HuH-7 (cell line): ENCODE measurements at places on chromosomes 2 and 18.
A peak's percentile ranks its signal among the peaks of the same experiment; 100 is the strongest.

GRCh38 chr2:9258501-9258900 lies 51.9 kb downstream of the ASAP2 start:
- no peak for DNase-seq

- no peak for DNase-seq
Measured at GRCh38 chr2:127606625-127607398, 39.1 kb upstream of the GPR17 start.

DNA sequence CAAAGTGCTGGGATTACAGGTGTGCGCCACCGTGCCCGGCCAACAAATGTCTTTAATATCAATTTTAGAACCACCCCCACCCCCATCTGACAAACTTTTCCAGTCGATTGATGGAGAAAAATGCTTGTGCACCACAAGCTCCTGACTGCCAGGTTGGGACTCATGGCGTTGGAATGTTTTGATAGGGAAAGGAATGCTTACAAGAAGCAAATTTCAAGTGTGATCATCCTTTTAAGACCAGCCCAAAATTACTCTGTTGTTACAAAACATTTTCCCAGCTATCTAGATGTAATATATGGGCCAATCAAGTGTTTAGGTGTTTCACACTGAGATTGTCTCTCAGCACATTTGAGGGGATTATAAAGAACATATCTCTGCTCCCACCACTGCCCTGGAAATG lies 45.2 kb downstream of the UBXN4 start:
- no peak for DNase-seq

DNA sequence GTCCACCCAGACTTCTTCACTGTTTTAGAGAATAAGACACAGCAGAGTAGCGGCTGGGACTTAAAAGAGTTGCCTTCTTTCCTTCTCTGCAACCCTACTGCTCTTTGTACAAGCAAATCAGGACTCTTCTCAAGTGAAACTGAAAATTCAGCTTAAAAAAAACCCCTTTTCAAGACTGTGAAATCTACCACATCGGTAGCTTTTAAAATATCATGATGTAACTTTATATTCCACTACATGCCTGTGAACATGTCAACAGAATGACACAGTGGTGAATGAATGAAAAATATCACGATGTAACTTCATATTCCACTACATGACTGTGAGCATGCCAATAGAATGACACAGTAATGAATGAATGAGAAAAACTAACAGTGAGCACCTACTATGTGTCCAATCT lies 53.4 kb downstream of the TCF4 start:
- DNase-seq, result no peak

DNA sequence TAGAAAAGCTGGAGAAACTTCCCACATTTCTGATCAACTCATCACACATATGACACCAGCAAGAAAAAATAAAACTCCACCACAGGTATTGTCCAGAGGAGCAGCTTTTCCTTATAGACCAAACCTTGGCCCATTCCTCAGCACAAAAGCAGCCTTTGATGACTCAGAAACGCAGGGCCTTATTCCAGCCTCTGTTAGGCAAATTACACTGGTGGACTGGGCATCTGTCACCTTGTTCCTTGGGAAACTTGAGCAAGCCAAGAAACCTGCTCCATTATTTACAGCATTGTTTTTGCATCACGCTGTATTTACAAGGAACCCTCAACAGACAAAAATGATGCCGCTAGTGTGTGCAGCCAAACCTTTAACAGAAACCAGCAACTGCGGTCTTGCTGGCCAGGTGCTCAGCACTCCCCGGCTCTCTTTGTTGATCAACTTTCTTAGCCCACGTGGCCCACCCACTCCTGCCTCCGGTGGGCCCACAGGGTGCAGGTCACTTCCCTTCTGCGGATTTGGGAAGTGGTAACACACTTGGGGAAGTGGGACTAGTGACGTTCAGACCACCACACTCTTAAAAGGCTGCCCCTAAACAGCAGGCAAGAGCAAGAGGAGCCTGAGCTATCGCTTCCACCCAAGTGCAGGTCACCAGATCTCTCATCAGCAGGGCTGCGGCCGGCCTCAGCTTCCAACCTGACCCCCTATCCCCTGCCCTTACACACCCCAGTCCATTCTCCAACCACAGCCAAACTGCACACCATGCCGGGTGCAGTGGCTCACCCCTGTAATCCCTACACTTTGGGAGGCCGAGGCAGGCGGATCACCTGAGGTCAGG lies 1.5 kb downstream of the AP1S3 start:
- no peak for DNase-seq

- DNase-seq, result no peak
Measured at GRCh38 chr2:139123795-139124194, 343.6 kb upstream of the NXPH2 start.

GRCh38 chr18:59276047-59276446 lies 2.8 kb upstream of the RAX start:
- DNase-seq, result no peak

DNA sequence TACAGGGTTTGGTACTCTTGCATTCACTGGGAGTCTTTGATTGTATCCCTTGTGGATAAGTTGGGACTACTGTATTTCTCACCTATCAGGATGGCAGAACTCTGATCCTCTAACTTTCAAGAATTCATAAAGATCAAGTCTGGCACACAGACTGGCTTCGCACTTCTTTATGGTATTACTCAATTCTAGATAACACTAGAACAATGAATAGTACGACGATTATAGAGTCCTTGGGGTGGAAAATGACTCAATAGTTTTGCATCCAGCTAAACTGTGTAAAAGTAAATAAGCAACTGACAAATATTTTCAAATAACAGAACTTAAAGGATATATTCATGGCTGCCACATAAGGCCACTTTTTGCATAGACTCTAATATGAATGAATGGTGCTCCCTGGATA lies 103.4 kb upstream of the MEX3C start:
- DNase-seq, result no peak

- DNase-seq, result peak; percentile 81
Measured at GRCh38 chr2:10935953-10936942, 24.5 kb downstream of the KCNF1 start.

DNA sequence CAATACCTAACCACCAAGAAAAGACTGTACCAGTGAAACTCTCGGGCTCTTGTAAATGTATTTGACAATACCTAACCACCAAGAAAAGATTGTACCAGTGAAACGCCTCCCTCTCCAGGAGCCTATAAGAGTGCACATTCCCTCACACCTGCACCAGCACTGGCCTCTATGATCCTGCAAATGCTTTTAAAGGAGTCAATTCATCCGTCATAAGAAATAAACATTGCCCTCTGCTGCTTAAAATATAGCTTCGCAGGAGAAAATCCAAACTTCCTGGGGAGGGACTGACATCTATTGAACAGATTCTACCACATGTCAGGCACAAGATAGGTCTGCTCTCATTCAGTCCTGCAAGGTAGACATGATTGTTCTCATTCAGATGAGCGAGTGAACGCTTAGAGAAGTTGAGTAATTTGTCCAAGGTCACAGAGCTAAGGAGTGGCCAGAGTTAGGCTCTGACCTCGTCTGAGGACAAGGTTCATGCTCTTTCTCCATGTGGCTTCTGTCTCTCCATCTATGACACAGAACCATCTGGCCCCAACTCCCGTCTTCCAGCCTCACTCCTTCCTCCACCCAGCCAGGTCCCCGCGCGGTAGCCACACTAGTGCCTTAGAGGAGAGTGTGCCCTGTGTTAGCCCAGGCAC lies 38.7 kb downstream of the MCFD2 start:
- DNase-seq, result no peak

DNA sequence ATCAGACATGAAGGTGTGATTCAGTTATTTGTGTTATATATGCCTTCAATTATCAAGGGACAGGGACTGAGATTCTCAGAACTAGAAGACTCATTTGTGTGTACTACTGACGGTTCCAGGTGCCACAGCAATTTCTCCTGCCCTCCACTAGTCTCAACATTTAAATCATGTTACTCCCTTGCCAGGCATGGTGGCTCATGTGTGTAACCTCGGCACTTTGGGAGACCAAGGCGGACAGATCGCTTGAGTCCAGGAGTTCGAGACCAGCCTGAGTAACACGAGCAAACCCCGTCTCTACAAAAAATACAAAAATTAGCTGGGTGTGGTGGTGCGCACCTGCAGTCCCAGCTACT lies 1.1 kb downstream of the CNDP2 start:
- DNase-seq, result no peak

GRCh38 chr2:229244975-229245374 lies 26.1 kb downstream of the PID1 start:
- no peak for DNase-seq

DNA sequence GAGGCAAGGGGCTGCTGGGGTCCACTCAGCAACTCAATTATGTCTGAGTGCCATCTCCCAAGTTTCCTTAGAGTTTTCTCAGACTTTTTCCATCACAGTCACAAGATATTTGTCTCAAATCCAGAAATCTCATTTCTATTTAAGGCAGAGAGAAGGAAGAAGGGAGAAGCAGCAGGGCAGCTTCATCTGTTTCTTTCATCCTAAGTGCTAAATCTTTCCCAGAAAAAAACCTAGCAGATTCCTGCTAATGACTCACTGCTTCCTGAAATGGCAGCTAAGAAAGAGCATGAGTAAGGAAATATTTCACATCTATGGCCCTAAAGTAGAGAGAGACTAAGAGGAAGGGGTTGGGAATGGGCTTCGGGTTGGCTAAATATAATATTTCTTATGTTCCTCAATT lies 88.0 kb downstream of the KYNU start:
- no peak for DNase-seq

DNA sequence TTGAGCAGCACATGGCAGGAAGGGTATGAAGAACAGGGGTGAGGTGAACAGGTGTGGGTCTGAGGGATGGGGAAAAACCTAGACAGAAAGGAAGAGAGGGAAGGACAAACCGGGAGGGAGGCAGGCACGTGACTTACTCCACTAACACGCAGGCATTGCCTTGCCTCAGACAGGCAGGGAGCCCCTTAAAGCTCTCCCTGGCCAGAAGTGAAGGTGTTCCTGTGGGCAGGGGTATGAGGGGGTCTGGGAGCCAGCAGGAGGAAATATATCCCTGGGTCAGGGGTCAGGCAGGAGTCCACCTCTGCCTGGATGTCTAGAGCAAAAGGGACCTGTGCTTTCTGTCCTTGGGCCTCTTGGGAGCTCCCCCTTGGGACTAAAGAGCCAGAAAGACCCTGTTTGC lies 135.3 kb upstream of the EPAS1 start:
- DNase-seq, result no peak

- no peak for DNase-seq
Measured at GRCh38 chr2:151478011-151478410, 68.3 kb downstream of the RIF1 start.

- DNase-seq, result no peak
Measured at GRCh38 chr18:43314941-43315340, 37.7 kb upstream of the SYT4 start.
